ENCODE measurements at places on chromosomes 3 and 15.

- no peak for DNase-seq
These were observed 20.8 kb downstream of the ARL14 start for GRCh38 chr3:160697637-160698380.

DNA sequence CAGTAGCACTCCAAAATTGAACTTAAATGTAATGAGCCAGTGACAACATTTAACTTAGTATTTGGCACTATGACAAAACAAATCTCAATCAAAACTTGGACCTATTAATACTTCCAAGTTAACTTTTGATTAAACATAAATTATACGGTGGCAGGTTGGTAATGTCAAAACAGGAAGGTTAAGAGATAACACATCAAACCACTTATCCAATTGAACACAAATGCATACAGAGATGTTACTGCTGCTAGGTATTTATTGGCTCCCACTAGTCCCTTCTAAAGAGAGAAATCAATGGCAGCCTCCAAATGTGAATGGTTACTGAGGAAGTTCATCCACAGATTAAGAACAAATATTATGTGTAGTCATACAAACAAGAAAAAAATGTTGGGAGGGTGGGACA lies 1.8 kb downstream of the GSK3B start:
- DNase-seq, result no peak

DNA sequence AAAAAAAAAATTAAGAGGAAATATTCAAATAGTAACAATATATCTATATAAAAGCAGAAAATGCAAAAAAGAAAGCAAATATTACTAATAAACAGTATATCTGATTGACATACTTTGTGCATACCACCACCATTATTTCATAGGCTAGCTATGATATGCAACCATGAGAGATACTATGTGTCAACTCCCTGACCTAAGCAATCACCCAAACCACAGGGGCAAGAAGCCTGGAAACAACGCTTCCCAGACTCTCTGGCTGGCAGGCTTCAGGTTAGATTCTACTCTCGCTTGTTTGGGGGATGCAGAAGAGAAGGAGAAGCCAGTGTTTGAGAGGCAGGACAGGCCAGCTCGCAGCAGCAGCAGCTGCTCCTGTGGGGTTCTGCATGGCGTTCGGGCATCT lies 169.3 kb upstream of the TPM1 start:
- no peak for DNase-seq

GRCh38 chr3:26307787-26308186 lies 314.8 kb upstream of the LRRC3B start:
- DNase-seq, result no peak
